CD4-positive, alpha-beta T cell treated with Interleukin-2 at 100 ng/mL for 4 hours (primary cell): ENCODE measurements at places on chromosomes 13 and 19.

GRCh38 chr19:6806488-6806887 lies 34.0 kb downstream of the VAV1 start:
- no peak for DNase-seq

DNA sequence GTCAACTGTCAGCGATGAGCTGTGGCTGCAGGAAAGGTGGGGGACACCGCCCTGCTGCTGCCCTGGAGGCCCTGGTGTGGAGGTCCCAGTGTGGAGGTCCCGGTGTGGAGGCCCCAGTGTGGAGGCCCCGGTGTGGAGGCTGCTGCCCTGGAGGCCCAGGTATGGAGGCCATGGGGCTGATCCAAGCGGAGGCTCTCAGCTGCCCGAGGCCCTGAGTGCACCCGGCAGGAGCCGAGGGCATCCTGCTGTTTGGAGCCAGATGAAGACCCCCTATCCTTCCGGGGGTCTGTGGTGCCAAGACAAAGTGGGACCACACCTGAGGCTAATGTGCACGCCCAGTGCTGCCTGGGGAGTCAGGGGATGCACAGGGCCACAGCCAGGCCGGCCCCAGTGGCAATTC lies 210.4 kb upstream of the SOX1 start:
- no peak for DNase-seq

DNA sequence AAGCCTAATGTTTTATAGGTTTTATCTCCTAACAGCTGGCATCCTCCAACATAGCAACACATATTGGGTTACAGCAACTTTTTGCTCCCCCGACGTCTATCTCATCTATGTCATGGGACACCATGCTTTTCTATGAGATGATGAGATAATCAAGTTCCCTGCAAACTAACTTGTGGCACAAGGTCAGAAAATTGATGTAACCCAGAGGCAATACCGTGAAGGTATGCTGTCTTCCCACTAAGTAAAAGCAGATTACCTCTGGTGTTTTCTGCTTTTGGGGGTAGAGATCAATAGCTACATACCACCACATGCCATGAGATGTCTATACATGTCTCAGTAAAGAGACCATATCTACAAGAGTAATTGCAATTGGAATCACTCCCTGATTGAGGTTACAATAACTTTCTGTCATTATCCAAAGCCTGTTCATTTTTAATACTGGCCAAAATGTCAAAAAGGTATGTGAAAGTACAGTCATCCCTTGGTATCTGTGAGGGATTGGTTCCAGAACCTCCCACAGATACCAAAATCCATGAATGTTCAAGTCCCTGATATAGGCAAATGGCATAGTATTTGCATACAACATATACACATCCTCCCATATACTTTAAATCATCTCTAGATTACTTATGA lies 131.3 kb downstream of the CYSLTR2 start:
- no peak for DNase-seq

GRCh38 chr19:38021352-38021751 lies 114.3 kb downstream of the SIPA1L3 start:
- no peak for DNase-seq

DNA sequence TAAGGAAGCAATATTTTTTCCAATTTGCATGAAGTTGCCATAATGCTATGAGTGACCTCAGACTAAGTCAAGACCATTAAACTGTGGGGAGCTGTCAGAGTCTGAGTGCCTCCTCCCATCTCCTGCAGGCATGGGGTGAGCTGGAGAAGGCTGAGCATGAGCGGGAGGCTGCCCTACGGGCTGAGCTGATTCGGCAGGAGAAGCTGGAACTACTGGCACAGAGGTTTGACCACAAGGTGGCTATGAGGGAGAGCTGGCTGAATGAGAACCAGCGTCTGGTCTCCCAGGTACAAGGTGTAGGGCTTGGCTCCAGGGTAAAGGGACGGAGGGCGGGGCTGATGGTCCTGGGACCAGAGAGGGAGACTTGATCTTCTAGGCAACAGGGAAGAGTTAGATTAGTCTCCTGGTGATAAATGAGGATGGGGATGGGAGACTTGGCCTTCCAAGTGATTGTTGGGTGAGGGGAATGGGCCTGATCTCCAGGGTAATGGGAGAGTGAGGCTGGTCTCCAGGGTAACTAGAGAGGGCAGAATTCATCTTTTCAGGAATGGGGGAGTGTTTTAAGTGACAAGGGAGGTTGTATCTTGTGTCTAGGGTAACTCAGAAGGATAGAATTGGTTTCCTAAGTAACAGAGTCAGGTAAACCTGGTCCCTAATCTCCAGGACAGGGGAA lies 36.0 kb downstream of the SPTBN4 start:
- no peak for DNase-seq

DNA sequence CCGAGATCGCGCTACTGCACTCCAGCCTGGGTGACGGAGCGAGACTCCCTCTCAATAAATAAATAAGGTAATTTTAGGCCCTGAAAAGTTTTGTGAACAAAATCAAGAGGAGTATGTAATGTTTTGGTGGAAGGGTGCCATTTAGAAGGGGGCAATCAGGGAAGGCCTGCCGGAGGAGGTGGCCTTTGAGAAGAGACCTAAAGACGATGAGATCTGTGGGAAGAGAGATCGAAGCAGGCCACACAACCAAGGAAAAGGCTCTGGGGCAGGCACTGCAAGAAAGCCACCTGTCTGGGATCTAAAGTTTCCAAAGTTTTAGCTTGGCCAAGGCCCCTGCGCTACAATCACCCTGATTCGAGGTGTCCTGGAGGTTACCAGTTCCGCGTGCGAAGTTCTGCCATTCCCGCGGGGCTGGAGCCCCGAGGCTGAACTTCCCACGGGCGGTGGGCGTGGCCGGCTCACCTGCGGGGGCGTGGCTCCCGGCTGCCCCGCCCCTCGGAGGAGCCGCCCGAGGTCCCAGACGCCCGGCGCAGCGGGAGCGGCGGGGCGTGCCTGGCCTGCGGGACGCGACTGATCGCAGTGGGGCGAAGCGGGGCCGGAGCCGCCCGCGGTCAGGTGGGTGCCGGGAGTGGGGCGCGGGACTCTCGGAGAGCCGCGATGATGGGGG lies at the start of gene KLC3:
Gene KLC3, plus strand, starts transcription at position 519 of the 667 bp plus-strand sequence. CDS start 4,792 bp downstream, outside the sequence.
- no peak for DNase-seq

DNA sequence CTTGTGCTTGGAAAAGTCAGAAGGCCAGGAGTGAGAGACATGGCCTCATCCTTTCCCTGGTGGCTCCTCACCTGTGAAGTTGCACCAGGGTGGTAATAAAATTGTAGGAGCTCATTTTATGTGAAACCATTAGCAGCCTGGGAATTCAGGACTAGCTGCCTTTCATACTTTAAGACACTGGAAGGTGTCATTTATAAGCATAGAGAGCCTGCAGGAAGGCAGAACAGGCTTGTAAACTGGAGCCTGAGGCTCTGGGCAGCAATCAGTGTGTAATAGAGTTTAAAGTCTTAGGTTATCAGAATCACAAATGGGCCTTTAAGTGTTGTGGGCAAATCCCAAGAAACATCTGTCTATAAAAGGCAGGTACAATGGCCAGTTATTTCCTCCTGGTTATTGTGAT lies 127.2 kb downstream of the TM9SF2 start:
- DNase-seq = no peak
